ENCODE measurements at places on chromosomes 6 and 20.

DNA sequence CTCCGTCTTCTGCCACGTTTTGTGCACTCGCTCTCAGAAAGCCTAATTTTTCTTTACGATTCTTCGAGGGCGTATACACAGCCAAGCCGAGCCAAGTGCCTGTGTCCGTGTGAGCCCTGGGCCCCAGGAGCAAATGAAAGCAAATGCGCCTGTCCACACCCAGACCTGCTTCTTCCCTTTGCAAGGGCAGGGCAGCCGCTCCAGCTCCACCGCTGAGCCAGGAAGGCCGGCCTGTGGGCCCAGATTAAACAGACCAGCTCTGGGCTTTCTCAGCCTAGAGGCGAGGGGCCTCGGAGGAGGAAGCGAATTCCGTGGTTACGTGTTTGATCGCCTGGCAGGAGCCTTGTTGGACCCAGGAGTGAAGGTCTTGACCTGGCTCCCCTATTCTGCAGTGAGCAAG, 184.6 kb downstream of the SMOC2 start:
- DNase-seq: no peak

GRCh38 chr6:21678990-21679389, 85.4 kb downstream of the SOX4 start:
- peak; percentile 93 for DNase-seq

DNA sequence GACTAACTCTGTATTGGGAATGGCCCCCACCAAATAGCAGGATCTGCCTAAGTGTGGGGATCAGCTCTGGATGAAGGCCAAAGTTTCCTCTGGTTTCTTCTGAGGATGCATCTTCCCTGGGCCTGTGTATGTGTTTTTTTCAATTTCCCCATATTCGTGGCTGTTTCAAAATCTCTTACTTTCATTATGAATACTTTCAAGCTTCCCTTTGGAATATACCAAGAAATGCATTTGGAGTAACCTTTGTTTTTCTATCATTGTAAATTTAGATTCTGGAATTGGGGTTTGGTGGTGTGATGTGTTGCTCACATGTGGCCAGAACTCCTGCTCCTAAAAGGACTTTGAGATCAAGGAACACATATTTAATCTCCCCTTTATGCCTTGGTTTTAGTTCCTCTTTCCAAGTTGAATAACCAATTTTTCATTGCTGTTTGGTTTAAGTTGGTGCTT, 8.4 kb downstream of the ENTPD6 start:
- DNase-seq: no peak

GRCh38 chr6:62150048-62150663, 135.9 kb downstream of the KHDRBS2 start:
- DNase-seq: no peak

- no peak for DNase-seq
These were observed 103.4 kb upstream of the SASH1 start for GRCh38 chr6:148239215-148239614.

DNA sequence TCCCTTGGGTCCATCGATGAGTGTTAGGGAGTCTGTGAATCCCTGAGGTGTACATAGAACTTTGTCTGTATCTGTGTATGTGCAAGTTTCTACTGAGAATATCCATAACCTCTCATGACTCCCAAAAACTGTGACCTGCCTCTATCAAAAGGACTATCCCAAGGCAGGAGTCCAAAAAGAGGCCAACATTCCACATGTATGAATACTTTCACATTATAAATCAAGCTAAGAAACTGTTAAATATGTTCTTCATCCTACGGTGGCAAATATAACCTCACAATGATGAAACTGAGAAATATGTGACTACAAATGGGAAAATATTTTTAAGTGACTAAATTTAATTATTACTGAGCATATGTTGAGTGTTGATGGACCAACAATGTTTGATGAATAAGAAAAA, 16.1 kb upstream of the STX11 start:
- DNase-seq: no peak

GRCh38 chr6:80434691-80435350, 328.4 kb downstream of the BCKDHB start:
- no peak for DNase-seq

DNA sequence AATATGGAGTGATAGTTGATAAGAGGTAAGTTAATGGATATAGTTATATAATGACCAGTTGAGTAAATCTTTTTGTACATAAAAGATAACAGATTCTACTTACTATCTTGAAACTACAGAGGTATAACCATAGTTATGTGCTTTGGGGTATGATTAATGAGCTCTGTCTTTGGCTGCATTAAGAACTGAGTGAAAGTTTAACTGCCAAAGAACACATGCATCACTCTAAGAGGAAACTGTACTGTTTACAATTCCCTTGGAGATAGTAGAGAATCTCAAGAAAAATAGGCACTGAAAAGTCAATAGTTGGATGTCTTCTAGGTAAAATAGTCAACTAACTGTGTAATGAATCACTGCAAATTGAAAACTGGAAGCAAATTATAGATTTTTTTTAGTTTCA, 1129.5 kb downstream of the EPHA7 start:
- DNase-seq: no peak

- no peak for DNase-seq
These were observed 6.8 kb downstream of the NFATC2 start for GRCh38 chr20:51535674-51536073.

DNA sequence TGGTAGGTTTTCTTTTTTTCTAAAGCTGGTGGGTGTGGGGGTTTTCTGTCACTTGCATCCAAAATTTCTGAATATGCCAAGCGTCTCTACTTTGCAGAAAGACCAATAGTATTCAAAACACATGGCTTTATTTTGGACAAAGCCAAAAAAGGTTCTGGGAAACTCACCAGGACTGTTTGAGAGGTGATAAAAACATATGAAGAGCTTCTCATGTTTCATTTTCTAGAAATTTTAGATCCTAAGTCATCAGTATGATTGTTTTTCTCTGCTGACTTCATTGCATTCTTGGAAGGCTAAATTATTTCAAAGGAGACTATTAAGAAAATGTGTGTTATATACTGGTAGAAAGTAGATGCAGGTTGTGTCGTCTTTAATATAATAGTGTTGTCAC, 51.3 kb downstream of the GCLC start:
- DNase-seq: peak; percentile 35

DNA sequence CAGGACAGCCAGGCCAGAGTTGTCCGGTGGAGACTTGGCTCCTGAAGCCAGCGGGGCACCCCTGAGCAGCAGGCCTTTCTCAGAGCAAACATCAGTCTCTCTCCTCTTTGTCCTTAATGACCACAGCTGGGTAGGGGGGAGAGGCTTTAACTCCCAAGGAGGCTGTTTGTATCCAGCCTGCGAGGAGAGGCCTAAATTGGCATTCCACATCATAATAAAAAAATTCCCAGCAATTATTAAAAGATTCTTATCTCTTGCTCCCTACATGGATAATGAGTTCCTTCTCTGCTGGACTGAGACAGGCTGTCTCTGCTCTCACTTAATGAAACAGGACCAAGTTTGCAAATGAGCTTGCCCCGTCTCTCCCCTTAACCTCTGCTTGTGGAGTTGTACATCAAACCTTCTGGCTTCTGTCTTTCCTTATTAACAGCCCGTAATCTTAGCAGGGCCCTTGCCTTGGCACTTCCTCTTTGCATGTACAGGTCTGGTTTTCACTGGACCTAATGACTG, 838.2 kb downstream of the MAFB start:
- DNase-seq: peak; percentile 39

DNA sequence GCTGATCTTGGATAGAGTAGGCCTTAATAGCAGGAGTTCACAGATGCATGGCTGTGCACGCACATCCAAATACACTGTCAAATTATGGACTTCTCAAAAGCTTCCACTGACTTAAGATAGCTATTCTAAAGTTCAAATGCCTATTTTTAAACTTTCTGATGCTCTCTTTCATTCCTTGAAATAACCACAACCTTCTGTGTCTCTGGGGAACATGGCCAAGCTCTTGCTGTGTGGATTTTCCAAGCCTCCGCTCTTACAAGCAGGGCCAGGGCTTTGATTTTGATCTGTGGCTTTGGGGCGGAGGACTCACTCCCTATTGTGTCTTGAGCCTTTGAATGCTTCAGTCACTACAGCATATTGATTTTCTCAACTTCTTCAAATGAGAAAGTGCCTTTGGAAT, 35.7 kb upstream of the SNRPB2 start:
- DNase-seq: no peak

DNA sequence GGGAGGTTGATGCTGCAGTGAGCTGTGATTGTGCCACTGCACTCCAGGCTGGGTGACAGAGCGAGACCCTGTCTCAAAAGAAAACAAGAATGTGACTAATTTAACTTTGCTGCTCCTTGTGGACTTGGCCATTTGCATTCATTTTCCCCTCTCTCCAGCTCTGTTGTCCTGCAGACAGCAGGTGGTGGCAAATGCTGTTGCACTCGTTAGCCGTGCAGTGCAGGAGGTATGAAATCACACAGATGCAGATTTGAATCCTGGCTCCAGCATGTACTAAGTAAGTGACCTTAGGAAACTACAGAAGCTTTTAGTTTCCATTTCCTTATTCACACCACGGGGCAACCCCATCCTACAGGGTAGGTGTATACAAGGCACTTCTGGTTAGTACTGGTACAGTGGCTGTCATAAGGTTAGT, 9.6 kb upstream of the BEND3 start:
- DNase-seq: no peak

- no peak for DNase-seq
These were observed 40.1 kb upstream of the DYNLRB1 start for GRCh38 chr20:34475979-34476736.

GRCh38 chr6:24996269-24996836, 60.6 kb upstream of the RIPOR2 start:
- no peak for DNase-seq

Data from astrocyte (in vitro differentiated cells and primary cell).